Foreskin fibroblast (primary cell): ENCODE measurements at places on chromosomes 5 and 9.

- peak; percentile 63 for DNase-seq
Measured at GRCh38 chr5:96927008-96927407, 8.9 kb upstream of the LNPEP start.

DNA sequence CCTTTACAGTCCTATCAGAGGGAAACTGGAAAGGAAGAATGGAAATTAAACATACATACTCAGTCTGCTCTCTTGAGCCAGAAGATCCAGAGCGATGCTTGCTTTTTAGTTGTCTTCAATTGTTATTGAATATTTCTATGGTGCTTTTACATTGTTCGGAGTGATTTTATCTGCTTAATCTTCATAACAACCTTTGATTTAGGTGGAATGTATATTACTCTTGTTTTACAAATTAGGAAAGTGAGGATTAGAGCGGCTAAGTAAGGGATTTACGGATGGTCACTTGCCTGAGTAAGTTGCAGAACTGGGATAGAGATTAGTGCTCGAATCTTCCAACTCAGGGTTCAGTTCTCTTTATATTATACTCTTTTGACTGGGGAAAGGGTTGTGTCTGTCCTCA lies 69.1 kb downstream of the PBX3 start:
- DNase-seq: no peak

- DNase-seq: no peak
Measured at GRCh38 chr9:107559494-107560086, 70.0 kb upstream of the KLF4 start.

DNA sequence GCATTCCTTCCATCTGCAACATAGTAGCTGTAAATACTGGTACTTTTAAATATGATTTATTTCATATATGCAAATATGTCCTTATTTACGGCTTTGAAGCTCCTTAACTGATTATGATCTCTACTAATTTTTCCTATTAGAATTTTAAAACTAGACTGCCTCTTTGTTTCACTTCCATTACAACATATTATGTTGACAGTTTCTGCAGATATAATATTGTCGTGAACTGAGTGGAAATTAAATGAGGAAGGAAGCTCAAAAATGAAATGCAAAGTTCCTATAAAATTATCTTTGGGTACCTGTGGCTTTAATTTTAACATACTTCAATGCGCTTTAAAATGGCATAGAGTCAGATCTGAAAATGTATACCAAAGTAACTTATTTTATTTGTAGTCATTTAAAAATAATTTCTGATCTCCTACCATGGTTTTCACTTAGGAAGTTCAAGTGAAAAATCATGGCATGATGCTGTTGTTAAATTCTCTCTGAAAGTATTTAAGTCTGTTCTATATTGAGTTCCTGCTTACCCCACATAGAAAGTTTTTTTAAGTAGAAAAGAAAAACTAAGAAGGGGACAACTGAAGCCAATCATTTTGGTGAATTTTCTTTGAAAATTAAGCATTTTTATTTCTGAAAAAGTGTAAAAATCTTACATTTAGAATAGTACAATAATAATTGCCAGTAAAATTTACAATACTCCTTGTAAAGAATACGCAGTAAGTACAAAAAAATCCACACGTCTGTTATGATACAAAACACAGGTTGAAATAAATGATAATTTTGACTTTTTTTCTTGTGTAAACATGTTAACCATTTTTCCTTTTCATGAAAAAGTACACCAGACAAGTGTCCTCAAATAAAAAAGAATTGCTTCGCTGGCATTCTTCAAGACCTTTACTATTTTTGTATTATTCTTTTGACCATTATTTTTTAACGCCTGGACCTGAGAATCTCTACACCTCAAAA lies 2.6 kb downstream of the FOXD1 start:
- DNase-seq: no peak

- DNase-seq: no peak
Measured at GRCh38 chr5:140882591-140882899, 621 bp downstream of the PCDHA13 start.

DNA sequence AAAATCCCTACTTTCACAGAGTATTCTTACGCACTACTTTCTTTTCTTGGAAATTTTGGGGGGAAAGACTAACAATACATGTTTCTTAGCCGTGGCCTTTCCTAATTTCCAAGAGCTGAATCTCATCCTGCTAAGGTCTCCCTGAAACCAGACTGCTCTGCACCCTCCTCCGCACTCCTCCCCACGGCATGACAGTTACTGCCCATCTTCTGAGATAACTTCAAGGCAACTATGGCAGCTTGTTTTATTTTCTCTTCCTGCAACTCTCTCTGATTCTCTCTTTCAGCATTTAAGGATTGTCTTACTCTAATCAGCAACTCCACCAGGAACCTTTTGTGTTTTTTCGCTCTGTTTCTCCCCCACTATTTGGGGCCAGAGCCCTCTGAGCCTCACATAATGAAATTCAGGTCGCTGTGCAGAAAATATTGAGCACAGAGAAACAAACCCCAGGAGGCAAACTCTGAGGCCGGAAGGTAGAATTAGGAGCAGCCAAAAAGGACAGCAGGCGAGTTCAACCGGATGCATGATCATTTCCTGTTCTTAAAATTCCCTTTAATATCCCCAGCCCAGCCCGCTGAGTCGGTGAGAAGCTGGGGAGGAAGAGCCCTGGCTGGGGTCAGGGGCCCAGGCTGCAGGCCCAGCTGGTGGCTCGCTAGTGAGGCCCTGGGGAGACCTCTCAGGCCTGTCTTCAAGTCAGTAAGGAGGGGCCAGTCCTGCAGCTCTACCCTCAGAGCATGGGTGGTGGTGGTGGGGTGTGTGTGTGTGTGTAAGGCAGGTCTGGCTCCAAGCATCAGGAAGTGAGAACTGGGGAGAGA lies 213.6 kb upstream of the S1PR3 start:
- no peak for DNase-seq

- no peak for DNase-seq
Measured at GRCh38 chr5:62259699-62260250, 46.2 kb upstream of the KIF2A start.

DNA sequence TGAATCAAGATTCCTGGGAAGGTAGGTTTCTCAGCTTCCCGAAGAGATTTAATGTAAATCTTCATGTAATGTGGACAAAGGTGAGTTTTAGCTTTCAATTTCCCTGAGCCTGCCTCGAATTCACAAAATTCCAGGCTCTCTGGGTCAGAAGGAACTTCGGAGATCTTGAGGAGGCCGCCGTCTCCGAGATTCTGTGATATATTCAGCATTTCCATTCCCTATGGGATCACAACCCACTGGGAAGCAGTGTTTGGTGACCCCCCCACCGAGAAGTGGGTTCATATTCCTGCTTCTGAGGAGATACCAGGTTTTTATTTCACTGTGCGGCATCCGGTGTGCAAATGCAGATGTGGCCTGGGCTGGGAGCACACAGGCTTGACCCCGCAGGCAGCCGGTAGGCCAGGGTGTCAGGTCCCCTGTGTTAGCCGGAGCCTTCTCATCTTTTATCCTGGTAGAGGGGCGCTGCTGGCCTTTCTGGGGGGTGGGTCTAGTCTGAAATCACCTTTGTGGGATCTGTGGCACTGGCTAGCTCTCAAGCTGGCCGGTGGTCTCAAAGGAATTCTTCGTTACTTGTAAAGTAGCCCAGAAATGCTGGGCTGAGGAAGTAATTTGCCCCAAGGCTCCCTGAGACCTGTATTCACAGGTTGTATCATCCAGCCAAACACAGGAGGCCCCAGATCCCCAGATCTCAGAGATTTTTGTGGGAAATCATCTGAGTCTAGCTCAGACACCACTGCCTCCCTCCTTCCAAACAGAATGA lies 1.4 kb downstream of the PLEKHG4B start:
- DNase-seq: no peak

- DNase-seq: peak; percentile 43
Measured at GRCh38 chr5:53463909-53464621, 16.4 kb upstream of the FST start.

DNA sequence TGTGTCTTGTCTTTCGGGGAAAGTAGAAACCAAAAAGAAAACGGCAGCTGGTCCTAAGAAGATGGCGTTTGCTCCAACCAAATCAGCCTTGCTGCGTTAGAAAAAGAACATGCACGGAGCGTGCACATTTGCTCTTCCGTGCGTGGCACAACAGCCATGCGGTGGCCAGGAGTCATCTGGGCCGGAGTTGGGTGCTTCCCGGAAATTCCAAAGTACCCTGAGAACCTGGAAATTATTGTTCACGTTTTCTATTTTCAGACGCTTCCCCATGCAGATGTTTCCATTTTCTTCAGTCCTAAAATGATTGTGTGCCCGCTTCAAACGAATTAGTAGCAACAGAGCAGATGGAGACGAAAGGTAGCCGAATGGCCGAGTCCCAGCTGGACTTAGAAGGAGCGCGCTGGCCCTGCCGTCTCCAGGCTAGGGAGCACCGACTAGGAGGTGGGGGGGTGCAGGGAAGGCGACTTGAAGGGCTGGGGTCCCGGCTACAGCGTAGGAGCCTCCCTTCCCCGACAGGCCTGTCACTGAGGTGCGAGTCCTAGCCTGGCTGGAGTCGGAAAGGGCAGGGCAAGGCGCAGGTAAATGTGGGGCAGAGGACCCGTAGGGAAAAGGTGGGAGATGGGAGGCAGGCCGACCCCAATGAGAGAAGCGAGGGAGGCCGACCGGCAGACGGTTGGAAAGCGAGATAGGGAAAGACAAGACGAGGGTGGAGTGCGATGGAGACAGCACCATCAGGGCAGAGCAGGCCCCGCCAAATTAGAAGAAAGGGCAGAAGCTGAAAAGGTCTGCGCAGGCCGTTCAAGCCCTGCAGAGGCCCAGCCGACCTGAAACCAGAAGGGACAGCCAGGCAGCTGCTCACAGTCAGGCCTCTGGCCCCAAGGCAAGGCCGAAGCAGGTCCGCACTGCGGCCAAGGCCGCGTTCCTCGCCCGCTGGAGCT lies 1.4 kb downstream of the BARX1 start:
- DNase-seq: no peak

DNA sequence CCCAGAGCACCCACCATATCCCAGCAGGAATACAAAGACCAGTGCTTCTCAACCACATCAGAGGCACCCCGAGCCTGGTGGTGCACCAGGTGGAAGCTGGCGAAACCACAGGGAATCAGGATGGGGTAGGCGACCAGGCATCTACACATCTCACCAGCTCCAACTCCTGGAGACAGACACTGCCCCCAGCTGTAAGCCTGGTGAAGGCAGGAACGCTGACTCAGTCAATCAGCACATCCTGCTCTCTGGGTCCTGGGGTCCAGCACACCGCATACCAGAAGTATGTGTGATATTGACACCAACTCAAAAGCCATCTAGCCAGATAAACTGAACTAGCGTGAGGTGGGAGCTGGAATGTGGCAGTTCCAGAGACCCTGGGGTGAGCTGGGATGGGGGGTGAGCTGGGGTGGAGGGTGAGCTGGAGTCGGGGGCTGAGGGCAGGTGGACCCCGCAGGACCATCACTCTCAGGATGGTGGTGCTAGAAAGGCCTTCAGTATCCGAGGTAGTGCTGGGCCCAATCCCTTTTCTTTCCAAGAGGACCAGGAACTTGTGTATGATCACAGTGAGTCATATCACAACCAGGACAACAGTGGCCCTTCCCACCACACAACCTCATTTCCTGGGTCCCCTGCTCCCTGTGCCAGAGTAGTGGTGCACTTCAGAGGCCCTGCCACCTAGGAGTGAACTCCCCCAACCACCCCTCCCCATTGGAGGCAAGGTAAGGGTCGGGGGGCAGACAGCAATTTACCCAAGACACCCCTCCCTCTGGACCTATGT lies 2.5 kb downstream of the DBN1 start:
- peak; percentile 49 for DNase-seq

GRCh38 chr5:59866661-59867060 lies 26.9 kb downstream of the PDE4D start:
- no peak for DNase-seq

GRCh38 chr9:17802249-17802857 lies 223.5 kb downstream of the SH3GL2 start:
- no peak for DNase-seq

DNA sequence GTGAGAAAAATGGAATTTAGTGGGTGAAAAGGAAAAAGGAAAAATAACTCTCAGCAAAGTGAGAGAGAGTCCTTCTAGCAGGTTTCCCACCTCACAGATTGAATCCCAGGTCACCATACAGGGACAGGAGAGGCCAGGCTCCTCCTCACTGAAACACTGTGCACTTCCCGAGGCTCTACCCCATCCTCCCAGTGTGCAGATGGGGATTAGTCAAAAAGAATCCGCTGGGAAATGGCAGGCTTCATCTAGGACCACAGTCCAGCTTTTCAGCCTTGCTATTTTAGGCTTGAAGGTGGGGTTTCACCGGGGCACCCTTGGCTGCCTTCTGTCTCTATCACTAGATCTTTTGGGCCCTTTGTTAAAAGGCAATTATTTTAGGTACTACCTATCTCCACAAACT lies 47.8 kb downstream of the YIPF5 start:
- no peak for DNase-seq

DNA sequence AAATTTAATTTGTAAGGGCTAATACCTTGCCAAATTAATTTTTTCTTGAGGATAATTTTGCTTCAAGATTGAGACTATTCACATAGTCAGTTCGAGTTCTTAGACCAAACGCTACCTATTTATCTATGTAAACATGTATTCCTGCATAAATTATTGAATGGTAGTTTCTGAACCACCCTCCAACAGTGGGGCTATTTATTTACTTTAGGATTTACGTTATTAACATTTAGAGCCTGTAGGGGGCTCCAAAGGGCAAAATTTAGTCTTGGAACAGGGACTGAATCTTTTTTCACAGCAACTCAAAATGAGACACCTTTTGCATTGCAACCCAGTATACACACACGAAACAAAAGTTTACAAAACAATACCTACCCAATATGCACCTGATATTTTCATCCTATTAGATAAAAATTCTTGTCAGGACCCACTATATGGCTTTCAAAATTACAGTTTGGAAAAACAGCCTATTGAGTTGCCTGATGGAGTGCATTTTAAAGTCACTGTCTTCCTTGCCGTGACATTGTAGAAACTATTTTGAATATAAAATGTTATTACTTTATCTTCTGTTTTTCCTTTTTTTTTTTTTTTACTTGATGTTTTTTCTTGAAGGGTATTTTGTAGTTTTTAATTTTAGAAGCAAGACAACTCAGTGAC lies 47.1 kb upstream of the POU4F3 start:
- peak; percentile 53 for DNase-seq

DNA sequence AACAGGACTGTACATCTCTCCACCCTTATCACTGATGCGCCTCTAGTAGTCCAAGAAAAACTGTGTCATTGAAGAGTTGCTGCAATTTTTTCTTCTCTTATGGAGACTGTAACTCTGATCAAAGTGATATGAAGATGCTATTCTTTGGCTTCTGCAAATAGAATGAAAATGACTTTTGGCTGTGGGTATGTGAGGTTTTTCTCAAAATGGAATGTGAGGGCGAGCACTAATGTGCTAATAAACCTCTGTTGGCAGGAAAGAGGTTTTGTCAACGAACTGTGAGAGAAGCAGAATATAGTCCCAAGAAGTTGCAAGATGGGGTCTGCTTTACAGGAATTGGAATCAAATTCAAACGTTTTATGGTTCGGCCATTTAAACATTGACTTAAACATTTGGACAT lies 252.0 kb upstream of the GAS1 start:
- DNase-seq: no peak

GRCh38 chr5:172385707-172386106 lies 68.6 kb downstream of the SH3PXD2B start:
- no peak for DNase-seq

- no peak for DNase-seq
Measured at GRCh38 chr5:135376961-135377624, 21.9 kb downstream of the MACROH2A1 start.

- no peak for DNase-seq
Measured at GRCh38 chr5:114957384-114957783, 212.3 kb downstream of the TRIM36 start.
